Midbrain (tissue), 1 donor: ENCODE measurements at places on chromosomes 5 and 9.

DNA sequence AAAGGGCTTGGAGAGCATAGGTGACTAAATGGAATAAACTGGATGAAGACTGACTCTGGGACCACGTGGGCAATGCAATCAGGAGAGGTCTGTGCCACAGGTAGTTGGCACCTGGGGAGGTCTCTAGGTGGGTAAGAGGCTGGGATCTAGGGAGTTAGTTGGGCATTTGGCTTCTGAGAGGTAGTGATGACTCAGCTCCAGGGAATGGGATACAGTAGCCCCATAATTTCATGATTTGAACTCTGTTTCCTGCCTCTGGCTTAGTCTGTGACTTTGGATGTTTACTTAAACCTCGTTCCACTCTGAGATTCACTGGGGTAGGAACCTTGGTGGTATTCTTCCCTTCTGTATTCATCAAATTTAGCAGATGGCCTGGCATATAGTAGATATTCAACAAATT, 240.8 kb downstream of the KIF4B start:
- no peak for DNase-seq

DNA sequence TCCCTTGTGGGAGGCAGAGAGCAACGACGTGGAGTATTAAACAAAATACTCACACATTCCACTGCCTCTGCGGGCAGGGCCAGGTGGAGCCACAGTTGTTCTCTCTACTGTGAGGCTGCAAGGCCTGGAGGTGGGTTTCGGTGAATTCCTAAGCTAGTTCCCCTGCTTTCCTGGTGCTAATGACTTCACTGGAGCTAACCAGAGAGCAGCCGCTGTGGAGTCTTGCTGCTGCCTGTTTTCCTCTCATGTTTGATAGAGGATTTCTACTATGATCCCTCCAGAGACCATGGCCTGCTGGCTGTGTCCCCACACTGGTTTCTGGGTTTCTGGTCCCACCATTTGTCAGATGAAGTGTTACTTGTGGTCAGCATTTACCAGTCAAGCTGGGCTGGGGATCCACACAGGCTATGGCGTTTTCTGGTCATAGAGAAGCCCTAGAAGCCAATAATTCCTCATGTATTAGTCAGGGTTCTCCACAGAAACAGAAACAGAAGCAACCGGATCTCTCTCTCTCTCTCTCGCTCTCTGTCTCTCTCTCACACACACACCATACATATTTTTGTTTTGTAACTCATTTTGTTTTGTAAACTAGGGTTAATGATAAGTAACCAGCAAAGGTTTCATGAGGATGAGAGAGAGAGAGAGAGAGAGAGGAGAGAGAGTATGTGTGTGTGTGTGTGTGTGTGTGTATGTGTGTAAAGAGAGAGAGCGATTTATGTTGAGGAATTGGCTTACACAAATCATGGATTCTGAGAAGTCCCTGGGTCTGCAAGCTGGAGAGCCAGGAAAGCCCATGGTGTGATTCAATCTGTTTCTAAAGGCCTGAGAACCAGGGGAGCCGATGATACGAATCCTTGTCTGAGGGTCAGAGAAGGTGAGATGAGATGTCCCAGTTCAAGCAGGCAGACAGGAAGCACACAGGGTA, 403.0 kb downstream of the GADD45G start:
- no peak for DNase-seq

- no peak for DNase-seq
Measured at GRCh38 chr5:179800696-179801201, 5.9 kb downstream of the MGAT4B start.

DNA sequence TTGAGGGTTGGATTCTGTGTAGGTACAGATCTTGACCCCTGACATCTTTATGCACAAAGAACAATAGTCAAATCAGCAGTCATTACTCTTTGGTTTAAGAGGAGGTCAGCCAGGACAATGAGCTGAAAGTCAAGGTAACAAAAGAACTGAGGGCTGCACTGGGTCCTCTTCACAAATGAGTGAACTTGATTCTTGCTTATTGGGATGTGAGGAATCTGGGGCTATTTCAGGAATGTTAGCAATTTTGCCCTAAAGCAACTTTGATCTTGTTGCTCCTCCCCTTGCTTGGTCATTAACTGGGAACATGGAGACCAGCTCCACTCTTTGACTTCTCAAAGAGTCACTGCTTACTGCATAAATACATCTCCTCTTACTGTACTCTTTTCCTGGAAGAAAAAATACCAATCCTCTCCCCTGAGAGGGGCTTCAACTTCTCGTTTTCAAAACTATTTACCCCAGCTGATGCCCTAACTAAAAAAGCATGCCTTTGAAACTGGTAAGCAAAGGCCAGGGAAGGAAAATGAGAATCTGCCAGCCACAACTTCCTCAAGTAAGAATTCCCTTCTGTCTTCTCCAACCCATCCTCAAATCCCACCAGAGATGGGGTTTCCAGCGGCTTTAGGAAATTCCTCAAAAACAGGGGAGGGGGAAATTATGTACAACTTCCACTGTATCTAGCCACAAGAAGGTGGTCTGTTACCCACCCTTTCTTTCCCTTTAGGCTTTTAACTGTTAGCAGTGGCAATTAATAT, 368.3 kb downstream of the ENC1 start:
- DNase-seq: no peak

DNA sequence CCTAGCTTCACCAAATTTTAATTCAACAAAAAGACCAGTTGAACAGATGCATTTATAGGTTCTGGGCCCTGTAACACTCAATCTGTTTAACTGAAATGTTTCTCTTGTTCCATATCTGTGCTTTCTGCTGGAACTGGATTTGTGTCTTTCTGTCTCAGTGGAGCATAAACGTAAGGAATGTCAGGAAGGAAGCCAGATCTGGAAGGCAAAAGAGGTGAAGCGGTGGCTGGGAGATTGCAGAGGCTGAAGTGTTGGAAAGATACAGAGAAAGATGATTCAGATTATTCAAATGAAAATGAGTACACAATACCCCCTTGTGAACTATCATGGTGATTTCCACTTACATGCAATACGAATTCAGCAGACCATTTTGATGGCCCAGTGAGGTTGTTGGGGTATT, 406.8 kb downstream of the BRINP1 start:
- DNase-seq: no peak

GRCh38 chr5:26761045-26761444, 277.3 kb downstream of the CDH9 start:
- DNase-seq: no peak

DNA sequence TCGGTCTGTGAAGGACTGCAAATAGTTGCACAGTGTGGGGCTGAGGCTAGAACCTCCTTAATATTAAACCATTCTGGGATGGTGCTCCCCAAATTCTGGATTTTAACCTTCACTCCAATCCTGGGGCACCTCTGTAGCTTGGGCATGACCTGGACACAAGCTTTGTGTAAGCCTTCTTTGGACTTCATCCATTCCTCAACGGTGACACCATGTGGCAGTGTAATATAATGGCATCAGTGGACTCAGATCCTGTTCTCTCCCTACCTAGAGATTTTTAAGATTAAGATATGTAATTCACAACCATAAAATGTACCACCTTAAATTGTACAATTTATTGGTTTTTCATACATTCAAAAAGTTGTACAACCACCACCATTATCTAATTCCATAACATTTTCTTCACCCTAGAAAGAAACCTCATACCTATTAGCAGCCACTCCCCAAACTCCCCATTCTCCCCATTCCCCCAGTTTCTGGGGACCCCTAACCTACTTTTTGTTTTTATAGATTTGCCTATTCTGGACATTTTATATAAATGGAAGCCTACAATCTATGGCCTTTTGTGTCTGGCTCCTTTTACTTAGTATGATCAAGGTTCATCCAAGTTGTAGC, 4.8 kb upstream of the PLGRKT start:
- peak; percentile 42 for DNase-seq

- DNase-seq: peak; percentile 61
Measured at GRCh38 chr9:93134015-93134739, at the start of gene NINJ1. TSS of gene NINJ1 (minus strand) at chr9:93134251. CDS start at chr9:93134217, 34 bp downstream.

DNA sequence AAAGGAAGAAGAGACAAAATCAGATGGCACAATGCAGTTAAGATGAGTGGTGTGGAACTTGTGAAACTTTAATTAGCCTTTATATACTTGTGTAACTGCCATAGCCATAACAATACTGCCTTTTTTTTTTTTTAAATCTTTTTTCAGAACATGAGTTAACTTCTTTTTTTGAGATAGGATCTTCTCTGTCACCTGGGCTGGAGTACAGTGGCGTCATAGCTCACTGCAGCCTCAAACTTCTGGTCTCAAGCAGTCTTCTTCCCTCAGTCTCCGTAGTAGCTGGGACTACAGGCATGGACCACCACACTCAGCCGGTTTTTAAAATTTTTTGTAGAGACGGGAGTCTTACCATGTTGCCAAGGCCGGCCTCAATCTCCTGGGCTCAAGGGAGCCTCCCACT, 37.2 kb downstream of the GPBP1 start:
- DNase-seq: no peak

GRCh38 chr5:90020575-90021538, 388.7 kb downstream of the CETN3 start:
- peak; percentile 10 for DNase-seq

- DNase-seq: no peak
Measured at GRCh38 chr5:96794757-96795156, 13.0 kb downstream of the ERAP1 start.

- DNase-seq: no peak
Measured at GRCh38 chr5:135615581-135616260, 36.9 kb upstream of the CXCL14 start.

DNA sequence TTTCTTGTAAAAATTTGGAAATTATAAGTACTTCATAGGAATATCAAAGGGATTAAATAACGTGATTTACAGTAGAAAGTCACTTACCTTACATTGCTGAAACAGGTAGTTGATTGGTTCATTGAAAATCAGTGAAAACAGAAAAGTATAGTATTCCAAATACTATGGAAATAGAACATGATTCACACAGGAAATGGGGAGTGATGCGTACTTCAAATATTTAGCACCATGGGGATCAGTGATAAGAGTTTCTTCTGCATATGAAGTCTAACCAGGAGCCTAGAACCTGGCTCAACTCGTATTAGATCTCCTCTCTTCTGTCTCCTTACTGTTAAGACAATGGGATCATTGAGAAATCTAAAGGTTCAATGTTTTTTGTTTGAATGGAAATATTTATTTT, 133.3 kb downstream of the FAM174A start:
- DNase-seq: no peak

GRCh38 chr5:176742246-176743105, 67.9 kb upstream of the UNC5A start:
- DNase-seq: no peak

DNA sequence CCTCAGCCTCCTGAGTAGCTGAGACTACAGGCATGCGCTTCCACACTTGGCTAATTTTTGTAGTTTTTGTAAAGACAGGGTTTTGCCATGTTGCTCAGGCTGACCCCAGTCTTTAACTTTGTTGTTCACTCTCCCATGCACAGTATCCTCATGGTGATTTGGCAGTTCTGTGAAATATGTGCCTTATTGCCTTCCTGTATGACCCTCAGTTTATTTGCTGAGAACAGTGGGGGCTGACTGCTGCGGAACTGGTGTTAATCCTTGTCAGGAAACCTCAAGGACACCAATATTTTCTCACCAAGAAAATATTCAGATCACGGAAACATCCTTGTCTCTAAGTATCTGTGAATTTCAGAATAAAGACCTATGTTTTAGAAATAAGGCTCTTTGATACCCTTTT, 287.8 kb downstream of the ARRDC3 start:
- no peak for DNase-seq

DNA sequence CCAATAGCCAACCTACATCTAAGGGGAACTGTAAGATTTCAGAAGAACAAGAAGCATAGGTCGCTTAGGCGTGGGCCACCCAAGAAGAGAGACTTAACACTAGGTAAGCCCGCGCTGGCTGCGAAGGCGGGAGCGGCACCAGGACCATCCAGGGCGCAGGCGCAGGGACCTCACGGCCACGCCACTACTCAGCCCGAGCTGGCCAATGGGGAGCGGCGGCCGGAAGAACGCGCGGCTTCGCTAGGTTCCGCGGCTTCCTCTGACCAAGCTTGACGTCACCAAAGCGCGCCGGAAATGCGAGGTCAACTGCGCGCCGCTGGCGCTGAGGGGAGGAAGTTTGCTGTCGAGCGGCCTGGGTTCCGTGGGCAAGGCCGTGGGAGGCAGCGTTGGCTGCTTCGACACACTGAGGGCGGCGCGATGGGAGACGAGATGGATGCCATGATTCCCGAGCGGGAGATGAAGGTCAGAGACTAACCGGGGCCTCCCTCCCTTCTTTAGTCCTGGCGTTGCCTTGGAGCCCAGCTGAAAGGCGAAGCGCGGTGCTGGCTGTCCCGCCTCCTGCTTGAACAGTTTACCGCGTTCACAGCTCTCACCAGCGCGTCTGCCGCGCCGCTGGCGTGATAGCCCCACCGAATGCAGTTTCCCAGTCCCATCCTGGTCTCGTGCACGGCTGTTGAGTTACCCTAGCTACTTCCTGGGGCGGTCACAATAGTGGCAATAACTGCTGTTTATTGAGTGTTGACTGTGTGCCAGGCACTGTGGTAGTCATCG, at the start of gene NUP214:
Gene NUP214 (plus strand): TSS at position 299 of the 771 bp plus-strand sequence. CDS start 119 bp downstream, at position 418.
- DNase-seq: peak; percentile 99

DNA sequence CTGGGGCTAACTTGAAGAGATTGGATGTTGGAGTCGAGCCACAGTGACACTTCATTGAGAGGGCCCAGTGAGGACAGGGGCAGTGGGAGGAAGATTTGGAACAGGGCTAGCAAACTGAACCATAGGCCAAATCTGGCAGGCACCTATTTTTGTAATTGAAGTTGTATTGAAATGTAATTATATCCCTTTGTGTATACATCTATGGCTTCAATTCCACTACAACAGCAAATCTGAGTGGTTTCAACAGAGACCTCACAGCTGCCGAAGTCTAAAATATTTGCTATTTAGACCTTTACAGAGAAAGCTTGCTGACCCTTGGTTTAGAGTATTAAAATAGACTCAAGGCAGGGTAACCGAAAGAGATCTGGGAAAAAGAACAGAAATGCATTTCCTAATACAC, 4.7 kb upstream of the TNFSF8 start:
- DNase-seq: no peak

DNA sequence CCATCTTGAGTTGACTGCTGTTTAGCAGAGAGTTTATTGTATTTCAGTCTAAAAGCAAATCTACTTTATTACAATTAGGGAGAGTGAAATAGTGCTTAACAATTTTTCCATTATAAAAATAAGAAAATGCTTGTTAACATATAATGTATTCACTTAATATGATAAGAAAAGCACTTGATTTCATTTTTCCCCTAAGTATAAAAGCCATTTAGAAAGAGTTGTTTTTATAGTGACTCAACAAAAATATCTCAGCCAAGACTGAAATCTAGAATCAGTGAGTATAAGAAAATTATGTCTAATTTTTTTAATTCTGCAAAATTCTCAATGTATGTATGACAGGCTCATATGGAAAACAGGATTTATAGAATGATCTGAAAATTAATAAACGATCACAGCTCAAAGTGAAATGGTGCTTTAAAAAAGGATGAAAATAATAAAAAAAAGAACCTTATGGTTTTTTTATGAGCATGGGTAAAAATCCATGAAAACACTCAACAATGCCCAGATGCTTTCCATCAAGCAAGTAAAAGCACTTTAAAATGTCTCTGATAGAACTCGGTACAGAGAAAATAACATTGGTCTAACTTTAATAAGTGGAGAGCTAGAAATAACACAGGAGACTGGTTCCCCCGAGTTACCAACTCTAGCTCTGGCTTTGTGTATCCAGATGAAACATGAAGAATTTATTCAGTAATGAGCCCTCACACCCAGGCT, 1057.8 kb upstream of the WWC1 start:
- DNase-seq: no peak
